ENCODE measurements at places on chromosomes 3 and 15.
A peak's percentile ranks its signal among the peaks of the same experiment; 100 is the strongest.

DNA sequence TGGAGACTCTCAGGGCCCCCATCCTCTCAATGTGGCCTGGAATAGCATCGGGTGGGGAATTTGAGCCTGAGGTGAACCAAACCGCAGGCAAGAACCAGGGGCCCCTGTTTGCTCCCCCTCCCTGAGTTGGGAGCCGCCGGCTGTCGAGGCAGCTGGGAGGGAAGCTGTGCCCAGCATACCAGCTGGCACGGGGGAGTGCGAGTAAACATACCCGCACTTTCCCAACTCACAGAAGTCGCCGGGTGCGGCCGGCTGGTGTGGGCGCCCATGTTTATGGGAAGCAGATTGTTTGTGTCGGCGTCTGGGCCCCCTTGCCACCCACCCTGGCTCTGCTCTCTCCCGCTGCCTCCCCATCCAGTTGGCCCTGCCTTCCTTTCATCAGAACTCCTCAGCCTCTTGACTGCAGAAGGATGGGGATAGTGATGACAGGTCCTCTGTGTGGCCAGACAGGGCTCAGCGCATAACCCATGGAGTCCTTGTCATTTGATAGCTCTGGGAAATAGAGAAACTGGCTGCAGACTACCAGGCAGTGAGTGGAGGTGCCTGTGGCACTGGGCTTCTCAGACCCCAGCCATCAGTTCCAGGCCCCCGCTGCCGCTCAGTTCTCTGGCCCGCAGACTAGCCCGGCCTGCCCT, 60.4 kb downstream of the CACNA2D2 start:
- DNase-seq = no peak

DNA sequence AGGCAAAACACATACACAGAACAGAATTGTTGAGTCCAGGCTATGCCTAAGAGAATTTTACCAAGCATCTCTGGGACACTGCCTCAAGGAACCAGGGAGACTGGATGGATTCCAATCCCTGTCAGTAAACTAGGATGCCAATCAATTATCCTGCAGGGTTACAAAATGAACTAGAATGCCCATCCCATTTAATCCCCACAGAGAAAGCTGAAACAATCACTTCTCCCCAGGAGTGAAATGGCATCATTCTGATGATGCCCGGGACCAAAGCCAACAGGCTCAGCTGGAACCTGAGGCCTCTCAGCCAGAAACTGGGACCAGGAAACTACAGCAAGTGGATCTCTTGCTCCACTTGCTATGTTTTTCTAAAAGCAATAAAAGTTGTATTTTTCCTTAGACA, 130.0 kb upstream of the TJP1 start:
- DNase-seq = no peak

DNA sequence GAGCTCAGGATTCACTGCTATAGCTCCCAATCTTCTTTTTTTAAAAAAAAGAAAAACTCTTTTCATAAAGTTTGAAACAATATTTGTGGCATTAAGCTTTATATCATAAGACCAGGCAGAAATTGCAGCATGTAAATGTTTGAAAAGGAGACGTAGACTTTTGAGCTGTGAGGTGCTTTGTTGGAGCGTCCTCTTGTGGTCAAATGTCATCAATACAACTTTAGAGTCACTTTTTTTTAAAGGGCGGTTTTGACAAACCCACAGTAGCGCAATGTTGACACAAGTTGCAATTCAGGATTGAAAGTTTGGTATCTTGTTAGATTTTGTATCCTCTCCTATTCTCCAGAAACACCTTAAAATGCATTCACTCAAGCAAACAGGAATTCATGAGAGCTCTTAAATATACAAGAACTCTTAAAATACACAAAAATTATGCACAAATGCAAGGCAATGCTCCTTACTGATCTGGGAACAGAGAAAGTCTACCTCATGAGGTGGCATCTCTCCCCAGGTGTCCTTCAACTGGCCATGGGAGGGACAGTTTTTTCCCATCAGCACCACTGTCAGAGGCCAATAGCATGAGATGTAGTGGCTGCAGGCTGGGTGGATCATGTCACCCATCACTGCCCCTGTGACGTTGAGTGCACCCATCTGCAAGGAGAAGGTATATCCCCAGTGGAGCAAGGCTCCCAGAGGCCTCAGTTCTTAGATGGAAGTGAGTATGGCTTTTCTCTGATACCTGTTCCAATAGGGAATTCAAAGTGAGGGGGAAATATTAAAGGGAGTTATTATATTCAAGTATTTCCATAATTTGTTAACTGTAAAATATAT, 70.7 kb downstream of the ANXA2 start:
- peak; percentile 74 for DNase-seq

- DNase-seq = no peak
Measured at GRCh38 chr3:43338295-43338694, 52.0 kb downstream of the SNRK start.

GRCh38 chr3:77707281-77707680, 667.4 kb downstream of the ROBO2 start:
- DNase-seq = no peak

DNA sequence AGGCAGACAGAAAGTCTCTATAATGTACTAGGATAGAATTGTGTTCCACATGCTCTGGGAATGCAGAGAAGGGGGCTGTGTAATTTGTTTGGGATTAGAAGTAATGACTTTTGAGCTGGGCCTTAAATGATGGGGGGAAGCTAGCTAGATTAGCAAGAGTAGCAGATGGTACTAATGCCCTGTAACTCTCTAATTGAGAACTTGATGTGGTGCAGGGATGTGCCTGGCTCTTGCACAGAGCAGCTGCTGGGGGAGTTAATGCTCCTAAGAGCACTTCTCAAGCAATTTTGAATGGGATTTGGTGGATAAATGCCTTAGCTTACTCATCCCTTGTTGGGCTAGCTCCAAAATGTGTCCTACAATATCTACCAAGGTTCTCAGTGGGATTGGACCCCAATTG, 12.4 kb upstream of the SYN2 start:
- DNase-seq = no peak

GRCh38 chr3:158711886-158712285, 20.4 kb downstream of the RARRES1 start:
- DNase-seq = no peak

DNA sequence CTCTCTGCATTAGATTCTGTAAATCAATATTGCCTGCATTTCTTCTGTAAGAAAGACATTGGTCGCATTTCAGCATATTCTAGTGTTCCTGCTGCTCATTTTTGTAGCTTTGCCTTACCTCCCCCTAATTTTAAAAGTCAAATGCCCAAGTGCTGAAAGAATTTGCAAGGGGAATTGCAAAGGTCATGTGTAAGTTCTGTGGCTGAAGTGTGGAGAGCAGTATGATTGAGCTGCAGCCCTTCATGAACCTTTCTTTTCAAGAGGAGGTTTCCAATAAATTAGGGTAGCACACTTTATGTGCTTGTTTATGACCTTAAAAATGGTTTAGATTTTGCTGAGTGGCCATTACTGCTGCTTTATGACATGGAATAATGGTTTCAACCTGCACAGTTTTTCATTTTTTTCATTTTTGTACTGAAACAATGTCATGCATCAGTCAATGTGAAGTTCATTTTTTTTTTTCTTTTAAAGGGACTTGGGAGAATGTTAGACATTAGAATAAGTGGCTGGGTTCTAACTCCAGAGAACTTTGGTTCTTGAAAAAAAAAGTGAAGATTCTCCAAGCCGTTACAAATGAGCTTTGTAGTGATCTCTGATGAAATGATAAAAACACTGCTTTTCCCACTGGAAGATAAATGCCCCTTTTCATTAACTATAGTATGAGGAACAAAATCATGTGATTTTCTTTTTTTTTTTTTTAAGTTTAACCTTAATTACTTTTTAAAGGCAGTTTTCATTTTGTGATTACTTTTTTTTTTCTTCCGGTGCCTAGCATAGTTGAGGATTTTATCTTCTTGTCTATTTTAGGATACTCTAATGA, 99.6 kb downstream of the MITF start:
- DNase-seq = no peak

- no peak for DNase-seq
Measured at GRCh38 chr15:53038655-53038941, 248.5 kb upstream of the ONECUT1 start.

DNA sequence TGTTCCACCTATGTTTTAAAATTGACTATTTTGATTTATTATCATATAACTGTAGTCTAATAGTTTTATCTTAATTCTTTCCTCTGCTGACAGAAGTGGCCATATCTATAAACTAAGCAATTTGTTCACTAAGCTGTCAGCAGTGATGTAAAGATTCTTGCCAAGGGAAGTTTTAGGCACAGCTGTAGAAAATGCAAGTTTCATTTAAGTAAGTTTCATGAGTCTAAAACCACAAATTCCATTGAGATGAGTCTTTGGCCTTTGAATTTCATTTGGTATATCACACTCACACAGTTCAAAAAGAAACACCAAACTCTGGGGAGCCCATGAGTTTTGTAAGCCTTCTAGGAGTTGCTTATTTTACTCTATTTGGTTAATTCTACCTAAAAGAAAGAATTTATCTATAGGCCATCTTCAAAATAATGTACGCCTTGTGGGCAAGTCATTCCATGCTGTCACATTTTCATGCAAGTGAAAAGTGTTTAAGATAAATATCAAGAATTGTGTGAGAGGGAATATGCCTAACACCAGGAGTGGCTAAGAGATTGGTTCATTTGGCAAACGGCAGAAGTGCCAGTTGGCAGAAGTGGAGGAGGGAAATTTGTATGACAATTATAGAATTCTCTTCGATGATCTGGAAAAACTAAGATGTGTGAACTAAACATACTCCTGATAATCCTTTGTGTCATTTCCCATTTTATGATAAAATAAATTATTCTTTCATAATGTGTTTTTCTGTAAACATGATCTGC, 292.9 kb downstream of the ZIC4 start:
- DNase-seq = peak; percentile 79

- DNase-seq = no peak
Measured at GRCh38 chr3:87248831-87249230, 21.7 kb downstream of the CHMP2B start.
